DMS153 (cell line): ENCODE measurements at places on chromosomes 4 and X.

- no peak for DNase-seq
Observed at GRCh38 chr4:2647403-2648158, 108.6 kb downstream of the TNIP2 start.

- DNase-seq: no peak
Observed at GRCh38 chrX:107571296-107571998, 56.9 kb upstream of the PRPS1 start.

DNA sequence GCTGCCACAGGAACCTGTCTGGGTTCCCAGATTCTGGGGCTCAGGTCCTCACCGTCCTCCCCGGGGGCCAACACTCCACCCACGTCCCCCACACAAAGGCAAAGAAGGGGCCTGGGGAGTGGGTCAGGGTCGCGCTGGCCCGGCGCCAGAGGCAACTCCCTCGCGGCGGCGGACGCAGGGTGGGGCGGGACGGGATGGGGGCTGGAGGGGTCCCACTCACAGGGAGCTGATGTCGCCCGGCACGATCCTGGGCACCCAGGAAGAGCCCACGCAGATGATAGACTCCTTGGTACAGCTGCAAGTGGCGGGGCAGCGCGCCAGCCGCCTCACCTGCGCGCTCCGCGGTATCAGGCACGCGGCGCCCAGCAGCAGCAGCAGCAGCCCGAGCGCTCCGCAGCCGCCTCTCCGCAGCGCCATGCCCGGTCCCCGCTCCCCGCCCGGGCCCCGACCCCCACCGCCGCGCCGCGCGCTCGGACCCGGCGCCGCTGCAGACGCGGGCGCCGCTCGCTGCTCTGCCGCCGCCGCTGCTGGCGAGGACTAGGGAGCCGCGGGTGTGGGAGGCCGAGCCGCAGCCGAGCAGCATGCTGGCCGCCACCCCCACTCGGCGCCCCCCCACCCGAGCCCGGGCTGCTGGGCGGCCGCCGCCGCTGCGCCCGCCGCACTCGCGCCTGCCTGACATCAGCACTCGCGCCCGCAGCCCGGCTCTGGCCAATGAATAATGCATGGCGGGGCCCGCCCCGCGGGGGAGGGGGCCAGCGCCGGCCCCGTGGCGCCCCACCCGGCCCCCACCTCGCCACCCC is at the start of gene LGI2:
TSS of gene LGI2 (minus strand) at position 670 of the 800 bp plus-strand sequence. CDS start at position 417, 253 bp downstream.
- no peak for DNase-seq

DNA sequence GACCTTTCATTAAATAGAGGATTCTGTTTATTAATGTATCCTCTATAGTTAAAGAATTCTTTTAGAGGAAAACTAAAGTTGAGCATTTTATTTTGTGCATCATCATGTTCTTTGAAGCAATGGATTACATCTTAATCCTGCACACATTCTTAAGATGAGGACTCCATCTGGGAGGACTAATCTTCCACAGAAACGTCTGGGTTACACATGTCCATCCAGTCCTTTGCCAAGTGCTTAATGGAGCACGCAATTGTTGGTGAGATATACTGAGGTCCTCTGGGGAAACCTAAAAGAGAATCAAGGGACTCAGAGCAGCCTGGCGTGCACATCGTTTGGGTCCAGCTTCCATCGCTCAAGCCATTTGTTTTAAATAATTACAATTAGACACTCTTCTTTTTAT is 115.1 kb upstream of the SFRP2 start:
- DNase-seq: no peak

GRCh38 chrX:49039598-49040375 is 3.4 kb downstream of the TFE3 start:
- no peak for DNase-seq

GRCh38 chr4:44765116-44765515 is 38.8 kb upstream of the GNPDA2 start:
- DNase-seq: no peak

DNA sequence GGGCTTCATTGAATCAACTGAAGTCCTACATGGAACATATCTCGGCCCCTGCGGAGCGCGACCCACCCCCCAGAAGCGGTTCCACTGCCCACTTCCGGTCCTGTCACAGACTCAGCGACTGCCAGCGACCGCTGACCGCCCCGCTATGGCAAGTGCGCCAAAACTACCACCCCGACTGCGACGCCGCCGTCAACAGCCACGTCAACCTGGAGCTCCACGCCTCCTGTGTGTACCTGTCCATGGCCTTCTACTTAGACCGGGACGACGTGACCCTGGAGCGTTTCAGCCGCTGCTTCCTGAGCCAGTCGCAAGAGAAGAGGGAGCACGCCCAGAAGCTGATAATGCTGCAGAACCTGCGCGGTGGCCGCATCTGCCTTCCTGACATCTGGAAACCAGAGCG is 14.8 kb upstream of the FAM47A start:
- no peak for DNase-seq

- DNase-seq: peak; percentile 27
Observed at GRCh38 chr4:118749347-118749988, 64.3 kb downstream of the METTL14 start.

- DNase-seq: peak; percentile 96
Observed at GRCh38 chrX:77899081-77899828, at the start of gene COX7B. Gene COX7B (plus strand): TSS chrX:77899468. CDS start chrX:77899554, 86 bp downstream.

GRCh38 chr4:3525532-3526430 is 6.4 kb downstream of the LRPAP1 start:
- DNase-seq: no peak

GRCh38 chrX:150730719-150731118 is 37.5 kb downstream of the MTMR1 start:
- DNase-seq: no peak

DNA sequence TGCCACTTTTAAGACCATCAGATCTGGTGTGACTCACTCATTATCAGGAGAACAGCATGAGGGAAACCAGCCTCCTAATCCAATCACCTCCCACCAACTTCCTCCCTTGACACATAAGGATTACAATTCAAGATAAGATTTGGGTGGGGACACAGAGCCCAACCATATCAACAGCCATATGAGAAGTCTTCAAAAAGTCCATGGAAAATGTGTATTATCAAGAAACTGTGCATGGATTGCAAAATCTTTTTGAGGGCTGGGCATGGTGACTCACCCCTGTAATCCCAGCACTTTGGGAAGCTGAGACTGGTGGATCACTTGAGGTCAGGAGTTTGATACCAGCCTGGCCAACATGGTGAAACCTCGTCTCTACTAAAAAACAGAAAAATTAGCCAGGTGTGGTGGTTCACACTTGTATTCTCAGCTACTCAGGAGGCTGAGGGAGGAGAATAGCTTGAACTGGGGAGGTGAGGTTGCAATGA is 17.8 kb upstream of the RPL39 start:
- DNase-seq: no peak

DNA sequence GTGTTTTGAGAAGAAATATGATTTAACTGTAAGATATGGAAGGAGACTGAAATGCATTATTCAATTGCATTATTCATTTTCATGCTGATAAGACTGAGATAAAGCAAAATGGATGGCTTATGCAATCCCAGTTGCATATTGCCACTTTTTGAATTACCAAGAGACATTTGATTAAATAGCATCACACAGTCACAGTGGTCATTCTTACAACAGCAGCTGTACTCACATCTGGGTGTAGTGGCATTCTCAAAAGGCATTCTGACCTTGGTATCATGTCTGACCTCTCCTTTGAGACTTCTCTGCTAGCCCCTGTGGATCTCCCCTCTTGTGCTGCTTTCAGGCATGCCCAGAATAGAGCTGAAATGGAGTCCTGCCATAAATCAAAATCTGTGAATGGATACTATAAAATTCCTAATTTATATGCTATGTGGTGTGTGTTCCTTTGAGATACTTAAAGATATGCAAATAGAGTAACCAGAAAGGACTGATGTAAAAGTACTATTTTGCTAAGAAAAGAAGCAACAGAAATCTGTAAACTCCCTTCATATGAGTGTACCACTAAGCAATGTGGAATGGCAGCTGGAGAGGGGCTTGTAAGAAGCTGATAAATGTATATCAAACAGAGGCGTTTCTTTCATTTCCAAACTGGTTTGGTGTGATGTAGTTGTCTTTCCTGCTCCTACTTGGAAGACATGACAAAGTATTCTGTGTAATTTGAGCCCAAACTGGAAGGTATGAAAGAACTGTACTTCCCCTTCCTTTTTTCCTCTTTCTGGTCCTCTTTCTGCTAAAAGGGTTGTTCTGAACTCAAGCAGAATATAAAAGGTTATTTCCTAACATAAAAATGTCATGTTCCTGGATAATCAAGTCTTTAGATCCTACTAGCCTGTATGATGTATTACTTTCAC is 25.4 kb upstream of the METAP1 start:
- DNase-seq: no peak

DNA sequence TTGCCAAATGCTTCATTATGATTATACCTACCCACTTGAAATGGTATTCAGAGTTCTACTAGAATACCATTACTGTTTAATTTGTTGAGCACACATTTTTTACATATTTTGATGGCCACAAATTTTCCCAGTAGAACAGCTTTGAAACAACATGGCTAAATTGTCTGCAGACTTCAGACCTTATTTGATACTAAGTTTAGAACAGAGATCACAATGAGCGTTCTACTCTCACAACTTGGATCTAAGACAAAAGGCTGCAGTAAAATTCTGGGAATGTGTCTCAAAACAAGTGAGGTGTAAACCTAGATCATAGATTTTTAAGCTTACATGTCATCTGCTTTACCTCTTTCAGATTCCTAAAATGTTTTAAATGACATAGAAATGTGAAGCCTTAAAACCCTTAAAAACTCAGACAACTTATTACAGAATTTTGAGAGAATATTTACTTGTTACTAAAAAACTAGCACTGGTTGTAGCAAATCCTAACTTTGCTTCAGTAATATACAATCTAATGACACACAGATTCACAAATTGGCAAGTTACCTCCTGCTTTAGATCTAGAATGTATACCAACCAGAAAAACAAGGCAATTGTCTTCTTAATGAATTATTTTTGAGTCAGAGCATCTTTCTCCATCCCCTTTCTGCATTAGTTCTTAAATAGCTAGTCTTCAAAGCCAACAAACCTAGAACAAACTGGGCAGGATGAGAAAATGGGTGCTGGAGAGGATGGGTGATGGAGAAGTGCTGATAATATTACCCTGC is 243.3 kb downstream of the SLC7A11 start:
- DNase-seq: no peak

- DNase-seq: no peak
Observed at GRCh38 chrX:150270622-150271021, 92.5 kb upstream of the MAMLD1 start.

- DNase-seq: no peak
Observed at GRCh38 chr4:54558889-54559677, 98.7 kb upstream of the KIT start.

DNA sequence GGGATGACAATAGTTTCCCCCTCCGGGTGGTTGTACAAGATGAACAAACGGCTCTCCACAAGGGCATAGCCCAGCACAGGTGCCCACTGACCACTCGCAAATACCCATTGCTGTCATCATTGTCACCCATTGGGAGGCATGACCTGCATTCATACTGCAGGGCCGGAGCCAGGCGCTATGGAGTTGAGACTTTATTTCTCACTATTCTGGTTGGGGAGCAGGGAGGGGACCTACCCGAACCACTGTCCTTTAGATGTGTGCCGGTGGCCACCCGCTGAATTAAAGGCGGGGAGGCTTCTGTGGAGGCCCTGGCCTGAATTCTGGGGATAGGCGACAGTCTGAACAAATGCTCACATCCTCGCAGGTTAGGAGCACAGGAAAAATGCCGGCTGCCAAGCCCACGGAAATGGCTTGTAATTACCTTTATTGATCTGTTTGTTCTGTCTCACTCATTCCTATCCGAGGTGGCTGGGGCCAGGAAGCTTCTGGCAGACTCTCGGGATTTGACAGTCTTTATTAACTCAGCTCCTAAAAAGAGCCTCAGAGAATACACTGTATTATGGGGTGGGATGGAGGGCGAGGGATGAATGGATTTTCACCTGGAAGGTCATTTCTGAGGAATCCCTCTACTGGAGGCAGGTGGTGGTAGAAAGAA is 125.1 kb upstream of the PSAPL1 start:
- peak; percentile 33 for DNase-seq

DNA sequence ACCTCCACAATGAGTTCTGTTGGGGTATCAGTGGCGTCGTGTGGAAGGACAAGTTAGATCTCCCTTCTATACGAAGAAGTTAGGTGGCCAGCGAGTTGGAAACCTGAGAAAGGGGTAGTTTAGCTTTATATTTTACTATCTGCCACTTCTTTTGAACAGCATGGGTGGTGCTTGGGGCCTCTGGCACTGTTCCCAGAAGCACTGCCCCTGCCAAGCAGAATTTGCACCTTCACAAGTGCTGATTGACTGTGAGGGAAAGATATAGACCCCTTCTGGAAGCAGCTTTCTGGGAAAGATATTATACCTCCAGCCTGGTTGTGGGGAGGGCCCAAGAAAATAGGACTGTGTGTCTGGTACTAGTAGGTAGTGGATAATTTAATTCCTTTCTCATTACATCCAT is 246.9 kb downstream of the FBXO8 start:
- DNase-seq: peak; percentile 32

DNA sequence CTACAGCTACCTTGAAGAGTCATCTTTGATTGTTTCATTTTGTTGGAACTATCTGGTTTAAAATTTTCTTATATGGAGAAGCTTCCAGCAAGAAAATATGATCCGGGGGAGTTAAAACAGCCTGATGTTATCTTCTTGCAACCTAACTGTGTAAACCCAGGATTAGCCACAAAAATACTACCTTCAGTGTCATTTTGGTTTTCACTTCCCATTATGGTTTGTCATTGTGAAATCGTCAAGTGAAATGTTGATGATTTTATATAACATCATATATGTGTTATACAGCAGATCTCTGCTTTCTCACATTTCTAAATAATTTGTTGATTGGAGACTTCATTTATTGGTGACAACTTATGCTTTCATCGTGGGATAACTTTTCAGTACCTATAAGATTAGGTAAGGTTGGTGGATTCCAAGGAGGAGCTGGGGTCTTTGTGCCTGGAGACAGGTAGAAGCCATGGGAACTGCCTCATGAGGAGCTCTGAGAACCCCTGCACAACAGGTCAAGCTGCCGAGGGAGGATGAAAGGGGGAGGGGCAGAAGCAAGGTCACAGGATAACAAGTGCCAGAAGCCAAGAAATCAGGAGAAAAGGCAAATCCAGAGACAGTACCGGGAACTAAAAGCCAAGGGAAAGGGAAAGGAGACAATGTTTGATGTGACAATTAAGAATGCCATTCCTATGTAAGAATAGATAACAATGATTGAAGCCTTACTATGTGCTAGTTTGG is 7.2 kb downstream of the ARHGAP24 start:
- no peak for DNase-seq

- no peak for DNase-seq
Observed at GRCh38 chr4:26048950-26049349, 134.9 kb downstream of the SMIM20 start.

DNA sequence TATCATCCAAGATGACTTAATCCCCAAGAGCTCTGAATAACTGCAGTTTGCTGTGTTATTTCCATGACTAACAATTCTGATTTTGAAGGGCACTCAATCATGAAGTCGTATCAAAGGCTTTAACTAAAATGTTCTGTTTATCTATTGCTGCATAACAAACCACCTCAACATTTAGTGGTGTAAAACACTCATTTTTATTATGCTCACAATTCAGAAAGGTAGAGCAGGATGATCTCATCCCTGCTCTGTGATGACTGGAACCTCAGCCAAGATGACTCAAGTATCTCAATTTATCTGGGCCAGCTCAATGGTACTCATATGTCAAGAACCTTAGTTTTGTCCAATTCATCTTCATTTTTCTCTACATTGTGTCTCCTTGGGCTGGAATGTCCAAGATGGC is 451.1 kb downstream of the PPARGC1A start:
- no peak for DNase-seq

- DNase-seq: no peak
Observed at GRCh38 chrX:153862369-153863250, 23.4 kb downstream of the L1CAM start.
